HCT116 (cell line): ENCODE measurements at places on chromosomes 6 and 20. TPM values are rescaled to one million over a fixed set of nuclear protein-coding genes. Genes with fewer than 3 reads are reported as not detected.

C6orf15 gene
- total RNA-seq: not detected

TULP4 gene
- total RNA-seq: 70.8 TPM

ECT2L gene
- not detected for total RNA-seq

OSER1 gene
- 28.4 TPM for total RNA-seq

HLA-DQB1 gene
- total RNA-seq: 2.1 TPM

RSPH9 gene
- total RNA-seq: not detected

DEFB132 gene
- total RNA-seq: not detected

SLC22A16 gene
- not detected for total RNA-seq

NMBR gene
- total RNA-seq: not detected

PLA2G7 gene
- 2.8 TPM for total RNA-seq

STMND1 gene
- not detected for total RNA-seq

TREML1 gene
- total RNA-seq: not detected

PPIL6 gene
- total RNA-seq: 3.3 TPM

MAN1A1 gene
- 46.0 TPM for total RNA-seq

PLCG1 gene
- 45.6 TPM for total RNA-seq

MRPS26 gene
- total RNA-seq: 84.3 TPM

LYRM4 gene
- 30.1 TPM for total RNA-seq

PDYN gene
- total RNA-seq: not detected

ZNF311 gene
- not detected for total RNA-seq

CYP39A1 gene
- 0.54 TPM for total RNA-seq

DEFB119 gene
- not detected for total RNA-seq

PACRG gene
- 0.71 TPM for total RNA-seq

FNDC11 gene
- 5.5 TPM for total RNA-seq

COL12A1 gene
- total RNA-seq: 23.5 TPM

PTGIS gene
- 0.25 TPM for total RNA-seq

ZSCAN12 gene
- 0.81 TPM for total RNA-seq

RAD21L1 gene
- total RNA-seq: 0.17 TPM

RBM24 gene
- 3.3 TPM for total RNA-seq

BTN1A1 gene
- total RNA-seq: 0.32 TPM

NOTCH4 gene
- 0.81 TPM for total RNA-seq

PRR3 gene
- 16.7 TPM for total RNA-seq

PLN gene
- not detected for total RNA-seq

MEP1A gene
- not detected for total RNA-seq

SOBP gene
- total RNA-seq: 2.6 TPM

AGER gene
- 22.6 TPM for total RNA-seq

AMD1 gene
- 71.4 TPM for total RNA-seq

KIAA0408 gene
- total RNA-seq: 0.25 TPM

PRRT1 gene
- total RNA-seq: 6.1 TPM

SOX18 gene
- total RNA-seq: 3.3 TPM

TRIM15 gene
- 6.5 TPM for total RNA-seq

GPR31 gene
- not detected for total RNA-seq

DCBLD1 gene
- total RNA-seq: 19.5 TPM

ACSS1 gene
- 0.27 TPM for total RNA-seq

CLVS2 gene
- total RNA-seq: not detected

MRPL18 gene
- 106 TPM for total RNA-seq

TSPO2 gene
- not detected for total RNA-seq

CCDC170 gene
- 0.12 TPM for total RNA-seq

GSTA1 gene
- total RNA-seq: 0.57 TPM

TPX2 gene
- 163 TPM for total RNA-seq

MLIP gene
- 0.59 TPM for total RNA-seq

DYNLT2 gene
- 1.5 TPM for total RNA-seq

SOX12 gene
- total RNA-seq: 40.4 TPM

HLA-DPB1 gene
- 1.5 TPM for total RNA-seq
